ENCODE measurements at places on chromosomes 16 and 17. TPM values are rescaled to one million over a fixed set of nuclear protein-coding genes. Genes with fewer than 3 reads are reported as not detected.

- no peak for DNase-seq
These were observed 22.1 kb downstream of the PIEZO1 start for GRCh38 chr16:88762941-88763340.

The SRCAP gene
- 74.0 TPM for total RNA-seq

The KRT36 gene
- total RNA-seq = not detected

DNA sequence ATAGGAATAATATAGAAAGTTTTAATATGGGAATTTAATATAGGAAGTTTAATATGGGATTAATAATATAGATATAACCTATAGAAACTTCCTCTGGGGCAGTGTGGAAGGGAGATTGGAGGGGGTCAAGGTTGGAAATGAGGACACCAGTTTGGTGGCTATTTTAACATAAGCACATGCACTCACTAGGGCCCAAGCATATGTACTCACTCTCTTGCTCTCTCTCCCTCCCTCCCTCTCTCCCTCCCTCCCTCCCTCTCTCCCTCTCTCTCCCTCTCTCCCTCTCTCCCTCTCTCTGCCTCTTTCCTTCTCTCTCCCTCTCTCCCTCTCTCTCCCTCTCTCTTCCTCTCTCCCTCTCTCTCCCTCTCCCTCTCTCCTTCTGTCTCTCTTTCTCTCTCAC, 528.1 kb downstream of the NPIPA7 start:
- DNase-seq = no peak

The AP2B1 gene
- total RNA-seq = 233 TPM

GRCh38 chr17:50100921-50101345, 5.8 kb downstream of the PDK2 start:
- peak; percentile 61 for DNase-seq

- DNase-seq = no peak
These were observed 131.6 kb downstream of the DYNLRB2 start for GRCh38 chr16:80672379-80672778.

The RNF151 gene
- not detected for total RNA-seq
